ENCODE measurements at places on chromosomes 4 and X.

GRCh38 chr4:71417150-71417549 lies 78.3 kb downstream of the SLC4A4 start:
- DNase-seq = no peak

DNA sequence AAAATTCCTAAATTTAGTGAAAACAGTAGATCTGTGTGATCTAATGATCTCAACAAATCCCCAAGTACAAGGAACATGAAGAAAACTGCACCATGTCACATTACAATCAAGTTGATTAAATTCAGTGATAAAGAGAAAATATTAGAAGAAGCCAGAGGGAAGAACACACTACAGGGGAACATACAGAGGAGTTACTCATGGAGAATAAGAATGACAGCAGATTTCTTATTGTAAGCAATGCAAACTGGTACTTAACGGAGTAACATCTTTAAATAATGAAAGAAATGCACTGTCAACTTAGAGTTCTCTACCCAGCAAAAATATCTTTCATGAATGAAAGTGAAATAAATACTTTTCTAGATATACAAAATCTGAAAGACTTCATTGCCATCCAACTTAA lies 21.1 kb downstream of the TLL1 start:
- no peak for DNase-seq

DNA sequence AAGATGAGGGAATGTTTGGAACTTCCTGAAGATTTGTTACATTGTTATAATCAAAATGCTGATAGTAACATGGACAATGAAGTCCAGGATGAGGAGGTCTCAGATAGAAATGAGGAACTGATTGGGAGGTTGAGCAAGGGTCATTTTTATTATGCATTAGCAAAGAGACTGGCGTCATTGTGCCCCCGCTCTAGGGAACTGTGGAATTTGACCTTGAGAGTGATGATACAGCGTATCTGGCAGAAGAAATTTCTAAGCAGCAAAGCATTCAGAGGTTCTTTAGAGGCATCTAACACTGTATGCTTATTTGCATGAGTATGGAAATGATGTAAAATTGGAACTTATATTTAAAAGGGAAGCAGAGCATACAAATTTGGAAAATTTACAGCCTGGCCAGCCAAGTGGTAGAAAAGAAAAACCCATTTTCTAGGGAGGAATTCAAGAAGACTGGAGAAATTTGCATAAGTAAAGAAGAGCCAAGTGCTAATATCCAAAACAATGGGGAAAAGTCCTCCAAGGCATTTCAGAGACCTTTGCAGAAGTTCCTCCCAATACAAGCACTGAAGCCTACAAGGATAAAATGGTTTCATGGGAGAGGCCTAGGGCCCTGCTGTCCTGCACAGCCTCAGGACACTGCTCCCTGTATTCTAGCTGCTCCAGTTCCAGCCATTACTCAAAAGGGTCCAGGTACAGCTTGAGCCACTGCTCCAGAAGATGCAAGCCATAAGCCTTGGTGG lies 483.0 kb upstream of the NDST4 start:
- no peak for DNase-seq

DNA sequence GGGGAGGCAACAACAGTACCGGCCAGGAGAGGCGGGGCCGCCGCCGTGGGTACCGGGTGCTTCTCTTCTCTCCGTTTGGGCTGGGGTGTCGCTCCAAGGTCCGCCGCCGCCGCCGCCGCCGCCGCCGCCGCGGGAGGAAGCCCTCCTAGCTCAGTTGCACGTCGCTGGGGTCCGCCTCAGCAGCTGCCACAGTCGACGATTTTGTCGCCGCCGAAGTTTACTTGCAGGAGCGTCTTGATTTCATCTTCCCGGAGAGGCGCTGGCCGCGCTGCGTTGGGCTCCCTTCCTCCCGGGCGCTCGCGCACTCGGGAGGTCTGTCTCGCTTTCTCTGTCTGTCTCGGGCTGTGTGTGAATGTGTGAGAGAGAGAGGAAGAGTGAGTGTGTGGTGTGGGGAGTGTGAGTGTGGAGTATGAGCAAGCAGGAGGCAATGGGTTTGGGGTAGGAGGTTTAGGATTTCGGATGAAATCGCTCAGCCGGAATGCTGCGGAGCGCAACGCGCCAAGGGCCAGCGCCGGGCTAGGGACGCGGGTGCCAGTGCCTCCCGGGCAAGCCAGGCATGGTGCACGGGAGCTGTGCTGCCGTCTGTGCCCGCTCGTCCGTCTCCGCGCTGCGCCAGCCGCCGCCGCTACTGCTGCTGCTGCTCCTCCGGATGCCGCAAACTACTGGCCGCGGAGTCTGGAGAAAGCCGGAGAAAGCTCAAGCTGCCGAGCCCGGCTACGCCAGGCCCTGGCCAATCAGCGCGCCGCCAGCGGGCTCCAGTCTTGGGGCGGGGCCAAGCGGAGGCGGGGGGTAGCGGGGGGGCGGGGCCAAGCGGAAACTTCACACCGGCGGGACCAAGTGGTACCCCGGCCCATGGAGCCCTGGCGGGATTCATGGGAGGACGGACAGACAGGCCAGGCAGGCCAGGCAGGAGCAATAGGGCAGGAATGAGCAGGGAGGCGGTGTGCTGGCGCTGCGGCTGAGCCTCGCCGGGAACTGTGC lies at the start of gene PCDH19:
Gene PCDH19 (minus strand): TSS at position 664 of the 981 bp plus-strand sequence. CDS start 1,676 bp downstream, outside the sequence.
- no peak for DNase-seq

DNA sequence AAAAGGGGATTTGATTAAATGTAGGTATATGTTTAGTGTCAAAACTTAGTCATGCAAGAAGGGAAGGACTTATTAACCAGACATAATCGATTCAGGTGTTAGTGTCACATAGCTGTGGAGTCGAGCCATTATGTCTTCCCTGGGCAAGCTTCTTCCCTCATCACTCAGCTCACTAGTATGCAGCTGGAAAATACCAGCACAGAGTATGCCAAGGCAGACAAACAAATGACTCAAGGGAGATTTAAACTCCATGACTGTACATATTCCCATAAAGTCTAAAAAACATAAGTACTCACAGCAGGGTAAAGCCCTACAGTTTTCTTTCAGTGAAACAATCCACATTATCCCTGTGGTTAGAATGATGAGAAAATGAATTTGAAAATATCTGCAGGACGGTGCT lies 304.5 kb downstream of the CBLL2 start:
- no peak for DNase-seq

DNA sequence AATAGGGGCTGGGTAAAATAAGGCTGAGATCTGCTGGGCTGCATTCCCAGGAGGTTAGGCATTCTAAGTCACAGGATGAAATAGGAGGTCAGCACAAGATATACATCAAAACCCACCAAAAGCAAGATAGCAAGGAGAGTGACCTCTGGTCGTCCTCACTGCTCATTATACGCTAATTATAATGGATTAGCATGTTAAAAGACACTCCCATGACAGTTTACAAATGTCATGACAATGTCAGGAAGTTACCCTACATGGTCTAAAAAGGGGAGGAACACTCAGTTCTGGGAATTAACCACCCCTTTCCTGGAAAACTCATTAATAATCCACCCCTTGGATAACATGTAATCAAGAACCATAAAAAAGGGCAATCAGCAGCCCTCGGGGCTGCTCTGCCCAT lies 403.6 kb downstream of the KCNIP4 start:
- no peak for DNase-seq

DNA sequence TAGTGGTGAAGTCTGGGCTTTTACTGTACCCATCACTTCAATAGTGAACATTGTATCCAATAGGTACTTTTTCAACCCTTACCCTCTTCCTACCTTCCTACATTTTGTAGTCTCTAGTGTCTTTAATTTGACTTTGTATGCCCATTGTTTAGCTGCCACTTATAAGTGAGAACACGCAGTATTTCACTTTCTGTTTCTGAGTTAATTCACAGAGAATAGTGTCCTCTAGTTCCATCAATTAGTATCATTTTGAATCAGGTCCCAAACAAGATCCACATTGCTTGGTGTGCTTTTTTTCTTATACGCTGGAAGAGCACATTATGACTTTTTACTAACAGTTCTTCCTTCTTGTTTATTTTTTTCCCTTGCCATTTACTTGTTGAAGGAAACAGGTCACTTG lies 176.0 kb upstream of the WDFY3 start:
- no peak for DNase-seq

DNA sequence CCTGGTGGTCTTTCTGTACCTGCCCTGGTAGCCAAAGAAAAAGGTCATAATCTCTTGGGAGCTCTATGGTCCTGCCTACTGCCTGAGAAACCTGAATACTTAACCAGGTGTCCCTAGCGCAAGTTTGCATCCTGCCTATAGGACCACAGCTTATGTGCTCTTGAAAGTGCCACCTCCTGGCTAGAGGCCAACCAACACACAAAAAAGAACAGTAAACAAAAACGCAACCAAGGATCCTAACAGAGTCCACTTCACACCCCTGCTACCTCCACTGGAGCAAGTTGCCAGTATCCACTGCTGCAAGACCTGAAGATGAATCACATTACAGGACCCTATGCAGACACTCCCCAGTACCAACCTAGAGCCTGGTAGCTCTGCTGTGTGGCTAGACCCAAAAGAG lies 103.2 kb upstream of the PABPC5 start:
- no peak for DNase-seq

- no peak for DNase-seq
Measured at GRCh38 chr4:160826339-160826679, 1337.5 kb downstream of the FSTL5 start.

DNA sequence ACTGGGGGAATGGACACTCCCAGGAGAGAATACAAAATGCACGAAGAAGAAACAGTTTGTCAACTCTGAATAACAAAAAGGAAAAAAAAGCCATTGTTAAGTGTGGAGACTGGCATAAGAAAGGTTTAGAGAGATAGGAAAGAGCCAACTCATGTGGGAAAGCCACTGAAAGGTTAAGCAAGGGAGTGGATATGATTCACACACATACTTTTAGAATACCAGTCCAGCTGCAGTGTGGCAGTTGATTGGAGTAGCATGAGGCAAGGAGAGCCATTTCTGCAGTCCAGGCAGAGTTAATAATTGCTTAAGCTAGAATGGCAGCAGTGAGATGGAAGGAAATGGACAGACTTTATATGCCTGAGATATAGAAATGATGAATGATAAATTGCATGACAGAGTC lies 36.9 kb upstream of the ADAD1 start:
- DNase-seq = no peak

GRCh38 chrX:155108427-155108826 lies 37.1 kb downstream of the BRCC3 start:
- DNase-seq = no peak

DNA sequence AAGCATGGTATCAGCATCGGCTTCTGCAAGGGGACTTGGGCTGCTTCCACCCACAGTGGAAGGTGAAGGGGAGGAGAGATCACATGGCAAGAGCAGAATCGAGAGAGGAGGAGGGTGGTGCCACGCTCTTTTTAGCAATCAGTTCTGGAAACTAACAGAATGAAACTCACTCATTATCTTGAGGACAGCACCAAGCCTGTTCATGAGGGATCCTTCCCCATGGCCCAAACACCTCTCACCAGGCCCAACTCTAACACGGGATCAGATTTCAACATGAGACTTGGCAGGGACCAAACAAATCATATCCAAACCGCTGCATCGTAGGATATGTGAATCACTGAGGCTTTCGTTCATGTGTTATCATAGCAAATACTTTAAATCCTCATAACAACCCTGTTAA lies 125.5 kb downstream of the GPC3 start:
- DNase-seq = no peak

DNA sequence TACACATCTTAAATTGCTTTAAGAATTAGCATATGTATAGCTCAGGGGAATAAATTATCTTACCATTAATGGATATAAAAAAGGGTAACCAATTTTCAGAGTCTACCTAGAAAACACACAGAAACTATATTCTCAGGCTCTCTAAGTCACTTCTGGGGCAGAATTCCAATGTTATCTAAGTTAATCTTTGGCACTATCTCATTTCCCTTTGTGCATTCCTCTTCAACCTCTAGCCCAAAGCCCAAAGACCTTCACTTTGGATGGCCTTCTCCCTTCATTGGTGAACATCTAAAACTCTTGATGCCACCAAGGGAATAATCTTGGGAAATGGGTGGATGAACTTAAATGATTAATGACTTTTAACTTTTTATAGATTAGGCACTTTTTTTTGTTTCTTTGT lies 108.3 kb downstream of the APBB2 start:
- DNase-seq = no peak

DNA sequence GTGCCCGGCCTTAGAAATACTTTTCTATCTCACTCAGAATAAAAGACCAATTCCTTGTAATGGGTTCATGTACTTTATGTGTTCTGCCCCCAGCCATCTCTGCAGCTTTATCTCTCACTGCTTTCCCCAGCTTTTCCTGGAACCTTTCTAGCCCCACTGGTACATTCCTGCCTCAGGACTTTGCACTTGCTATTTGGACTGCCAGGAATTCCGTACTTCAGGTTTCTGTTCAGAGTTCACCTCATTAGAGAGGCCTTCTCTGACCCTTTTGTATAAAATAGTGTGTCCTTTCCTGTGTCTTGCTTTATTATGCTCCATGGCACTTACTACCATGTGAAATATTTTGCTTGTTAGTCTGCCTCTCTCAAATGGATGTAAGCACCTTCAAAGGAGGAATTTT lies 112.5 kb downstream of the PDLIM5 start:
- no peak for DNase-seq

All from activated T-helper 1 cell treated with Interleukin-2 at 50 U/mL for 16 hours (primary cell).